ENCODE measurements at places on chromosomes 11 and 22.

GRCh38 chr11:15692739-15693138 lies 578.0 kb downstream of the INSC start:
- peak; percentile 18 for ATAC-seq

DNA sequence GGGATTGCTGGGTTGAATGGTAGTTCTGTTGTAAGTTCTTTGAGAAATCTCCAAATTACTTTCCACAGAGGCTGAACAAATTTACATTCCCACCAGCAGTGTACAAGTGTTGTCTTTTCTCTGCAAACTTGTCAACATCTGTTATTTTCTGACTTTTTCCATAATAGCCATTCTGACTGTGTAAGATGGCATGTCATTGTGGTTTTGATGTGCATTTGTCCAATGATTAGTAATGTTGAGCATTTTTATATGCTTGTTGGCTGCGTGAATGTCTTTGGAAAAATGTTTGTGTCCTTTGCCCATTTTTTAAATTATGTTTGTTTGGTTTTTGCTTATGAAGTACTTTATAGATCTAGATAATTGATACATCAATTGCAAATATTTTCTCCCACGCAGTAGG lies 1025.0 kb downstream of the JRKL start:
- ATAC-seq = no peak

- peak; percentile 100 for ATAC-seq
Measured at GRCh38 chr11:100639140-100639539, 47.9 kb upstream of the ARHGAP42 start.

DNA sequence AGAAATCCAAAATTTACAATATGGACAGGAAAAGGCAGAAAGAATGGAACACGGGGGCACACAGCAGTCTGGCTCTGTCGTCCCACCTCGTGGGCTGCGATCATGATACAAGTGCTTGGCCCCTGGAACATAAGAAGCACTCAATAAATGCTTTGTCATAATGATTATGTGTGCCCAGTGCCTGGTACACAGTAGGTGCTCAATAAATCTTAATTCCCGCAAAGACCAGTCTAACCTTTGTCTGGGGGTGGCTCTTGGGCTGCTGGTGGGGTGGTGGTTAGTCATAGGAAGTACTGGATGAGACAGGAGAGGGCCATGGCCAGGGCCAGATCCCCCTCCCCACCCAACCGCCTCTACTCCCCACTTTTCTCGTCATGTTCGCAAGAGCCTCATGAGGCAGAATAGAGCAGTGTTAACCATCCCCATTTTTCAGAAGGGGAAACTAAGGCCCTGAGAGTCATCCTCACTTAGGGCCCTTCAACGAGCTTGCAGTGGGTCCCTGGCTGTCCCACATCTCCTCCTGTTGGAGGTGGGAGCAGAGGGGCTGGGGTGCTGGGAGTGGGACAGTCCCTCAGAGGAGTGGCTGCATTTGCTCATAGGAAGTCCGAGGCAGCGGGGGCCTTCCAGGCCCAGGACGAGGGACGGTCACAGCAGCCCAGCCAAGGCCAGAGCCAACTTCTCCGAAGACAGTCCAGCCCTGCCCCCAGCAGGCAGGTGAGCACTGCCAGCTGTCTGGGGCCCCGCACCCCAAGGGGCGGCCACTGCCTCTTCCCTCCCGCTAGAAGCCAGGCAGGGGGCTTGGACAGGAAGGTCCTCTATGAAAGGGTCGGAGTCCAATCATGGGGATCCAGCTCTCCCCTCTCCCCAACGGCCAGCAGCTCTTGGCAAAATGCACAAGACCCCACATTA lies 36.1 kb downstream of the TRIOBP start:
- ATAC-seq = no peak

DNA sequence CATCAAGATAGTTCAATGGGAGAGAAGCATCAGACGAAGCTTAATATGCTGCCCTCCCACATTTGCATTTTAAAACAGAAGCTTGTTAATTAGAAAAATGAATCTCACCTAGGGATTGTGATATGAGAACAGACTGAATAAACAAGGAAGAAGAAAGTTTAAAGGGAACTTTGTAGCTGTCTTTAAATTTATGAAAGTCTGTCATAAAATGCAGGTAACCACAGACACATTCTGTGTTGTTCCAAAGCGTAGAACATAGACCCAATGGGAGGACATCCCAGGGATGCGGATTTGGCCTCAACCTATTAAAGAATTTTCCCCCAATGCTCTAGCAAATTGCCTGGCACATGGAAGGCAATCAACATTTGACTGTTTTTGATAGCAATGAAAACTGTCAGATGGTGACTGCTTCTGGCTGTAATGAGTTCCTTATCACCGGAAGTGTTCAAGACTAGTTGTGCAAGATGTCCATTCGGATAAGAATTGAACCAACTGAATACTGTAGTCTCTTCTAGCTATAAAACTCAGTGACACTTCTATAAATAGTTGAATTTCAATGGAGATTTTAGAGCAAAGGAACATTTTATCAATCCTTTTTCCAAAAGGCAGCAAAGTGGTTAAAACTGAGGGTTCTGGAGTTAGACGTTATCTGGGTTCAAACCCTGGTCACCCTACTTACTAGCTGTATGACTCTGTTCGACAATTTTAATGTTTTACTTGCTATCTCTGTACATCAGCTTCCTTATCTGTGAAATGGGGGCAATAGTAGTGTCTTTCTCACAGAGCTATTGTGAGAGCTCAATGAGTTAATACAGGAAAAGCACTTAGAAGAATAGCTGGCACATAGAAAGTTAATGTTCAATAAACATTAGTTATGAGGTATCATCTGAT lies 64.9 kb downstream of the LIF start:
- no peak for ATAC-seq

DNA sequence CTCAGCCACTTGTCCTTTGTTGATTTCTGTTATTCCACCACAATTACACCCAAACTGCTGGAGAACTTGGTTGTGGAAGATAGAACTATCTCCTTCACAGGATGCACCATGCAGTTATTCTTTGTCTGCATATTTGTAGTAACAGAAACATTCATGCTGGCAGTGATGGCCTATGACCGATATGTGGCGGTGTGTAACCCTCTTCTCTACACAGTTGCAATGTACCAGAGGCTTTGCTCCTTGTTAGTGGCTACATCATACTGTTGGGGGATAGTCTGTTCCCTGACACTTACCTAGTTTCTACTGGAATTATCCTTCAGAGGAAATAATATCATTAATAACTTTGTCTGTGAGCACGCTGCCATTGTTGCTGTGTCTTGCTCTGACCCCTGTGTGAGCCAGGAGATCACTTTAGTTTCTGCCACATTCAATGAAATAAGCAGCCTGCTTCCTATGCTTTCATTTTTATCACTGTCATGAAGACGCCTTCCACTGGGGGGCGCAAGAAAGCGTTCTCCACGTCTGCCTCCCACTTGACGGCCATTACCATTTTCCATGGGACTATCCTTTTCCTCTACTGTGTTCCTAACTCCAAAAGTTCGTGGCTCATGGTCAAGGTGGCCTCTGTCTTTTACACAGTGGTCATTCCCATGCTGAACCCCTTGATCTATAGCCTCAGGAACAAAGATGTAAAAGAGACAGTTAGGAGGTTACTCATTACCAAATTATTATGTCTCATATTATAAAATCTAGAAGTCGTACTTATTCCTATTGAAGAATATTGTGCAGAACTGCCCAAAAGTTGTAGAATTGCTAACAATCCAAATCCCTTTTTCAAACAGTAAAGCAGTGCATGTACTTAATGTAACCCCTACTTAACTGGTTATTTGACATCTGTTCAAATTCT lies 53.2 kb downstream of the OR4C6 start:
- ATAC-seq = no peak

- ATAC-seq = no peak
Measured at GRCh38 chr22:41184679-41185078, 20.4 kb upstream of the L3MBTL2 start.

DNA sequence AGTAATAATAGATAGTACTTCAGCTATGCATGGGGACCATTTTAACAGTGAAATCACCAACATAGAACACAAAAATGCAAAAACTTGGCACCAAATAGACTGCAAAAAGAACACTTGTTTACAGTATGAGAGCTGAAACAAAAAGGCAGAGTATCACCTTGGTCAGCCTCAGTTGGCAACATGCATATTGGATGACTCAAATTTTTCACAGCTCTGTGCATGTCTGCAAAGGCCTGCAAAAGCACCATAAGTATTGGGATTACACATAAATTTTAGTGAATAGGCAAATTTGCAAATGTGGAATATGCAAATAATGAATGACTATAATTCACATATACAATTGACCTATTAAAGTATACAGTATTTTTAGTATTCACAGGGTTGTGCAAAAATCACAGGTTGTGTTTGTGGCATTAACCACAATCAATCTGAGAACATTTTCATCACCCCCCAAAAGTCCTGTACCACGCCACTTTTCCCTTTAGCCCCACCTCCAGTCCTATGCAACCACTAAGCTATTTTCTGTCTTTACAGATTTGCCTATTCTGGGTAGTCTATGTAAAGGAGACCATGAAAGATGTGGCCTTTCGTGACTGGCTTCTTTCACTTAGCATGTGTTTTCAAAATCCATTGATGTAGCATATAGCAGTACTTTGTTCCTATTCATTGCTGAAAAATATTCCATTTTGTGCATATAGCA lies 47.2 kb downstream of the CCDC15 start:
- no peak for ATAC-seq

- ATAC-seq = no peak
Measured at GRCh38 chr11:85787168-85787567, 23.8 kb downstream of the SYTL2 start.

DNA sequence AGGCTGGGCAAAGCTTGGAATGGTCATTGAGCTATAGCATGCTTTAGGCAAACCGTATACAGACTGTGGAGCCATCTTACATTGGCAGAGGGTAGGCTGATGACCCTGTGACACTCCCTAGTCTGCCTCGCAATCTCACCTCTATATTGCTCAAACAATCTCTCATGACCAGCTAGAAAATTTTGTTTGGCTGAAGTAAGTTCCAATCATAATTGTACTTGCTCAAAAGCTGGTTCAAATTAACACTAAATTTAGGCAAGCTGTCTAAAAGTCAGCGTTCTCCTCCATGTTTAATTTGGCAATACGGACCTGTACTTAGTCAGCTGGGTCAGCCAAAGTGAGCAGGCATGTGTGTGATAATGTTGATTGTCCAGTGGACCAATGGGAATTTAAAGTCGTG lies 133.0 kb downstream of the SWAP70 start:
- no peak for ATAC-seq

DNA sequence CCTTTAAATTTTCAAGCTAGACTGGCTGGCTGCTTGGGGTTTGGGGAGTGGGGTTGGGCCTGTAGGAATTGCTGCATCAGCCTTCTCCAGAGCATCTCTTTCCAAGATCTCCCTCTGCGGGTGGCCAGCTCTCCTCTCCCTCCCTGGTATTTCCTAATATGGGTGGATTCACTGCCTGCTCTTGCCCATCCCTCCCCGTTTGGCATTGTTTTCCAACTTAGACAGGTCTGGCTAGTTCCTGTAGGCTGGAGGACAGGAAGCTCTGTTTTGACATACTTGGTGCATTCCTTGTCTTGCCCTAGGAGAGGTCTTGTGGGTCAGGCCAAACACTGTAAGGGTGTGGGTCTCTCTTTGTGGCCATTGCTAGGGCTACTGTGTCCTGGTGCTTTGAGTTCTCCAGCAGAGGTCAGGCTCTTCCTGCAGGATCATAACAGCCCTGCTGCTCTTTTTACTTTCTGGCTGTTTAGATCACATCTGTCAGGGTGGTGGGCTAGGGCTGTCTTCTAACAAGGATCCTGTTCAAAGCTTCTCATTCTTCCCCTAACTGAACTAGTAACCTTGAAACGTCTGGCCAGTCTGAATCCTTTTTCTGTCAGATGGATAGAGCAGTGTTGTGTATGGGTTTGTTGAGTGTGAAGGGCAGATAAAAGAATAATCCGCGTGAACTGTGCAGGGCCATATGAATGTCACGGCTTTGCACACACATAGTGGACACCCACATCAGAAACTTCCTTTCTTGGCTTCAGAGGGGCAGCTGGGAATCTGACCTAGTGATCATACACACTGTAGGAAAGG lies 18.3 kb upstream of the MICALL1 start:
- ATAC-seq = peak; percentile 81

DNA sequence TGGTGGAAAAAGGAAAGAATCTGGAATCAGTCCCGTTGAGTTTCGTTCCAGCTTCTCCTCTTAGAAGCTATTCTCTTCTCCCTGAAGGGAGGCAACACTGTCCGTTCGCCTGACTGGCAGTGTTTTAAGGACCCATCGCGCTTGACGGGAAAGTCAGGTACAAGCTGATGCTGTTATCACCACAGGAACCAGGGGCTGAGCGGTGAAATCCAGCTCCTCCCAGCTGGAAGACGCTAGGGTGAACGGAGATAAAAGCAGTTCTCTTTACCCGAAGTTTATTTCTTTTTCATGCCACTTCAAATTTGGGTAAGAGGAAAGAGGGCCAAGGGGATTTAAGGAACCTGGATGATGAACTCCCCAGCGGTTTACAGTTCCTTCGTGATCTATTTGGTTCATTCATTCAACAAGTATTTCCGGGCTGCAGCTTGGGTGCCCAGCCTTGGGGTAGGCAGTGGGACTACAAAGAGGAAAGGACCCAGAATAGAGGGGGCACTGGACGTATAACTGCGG lies 551 bp upstream of the DEUP1 start:
- ATAC-seq = no peak

DNA sequence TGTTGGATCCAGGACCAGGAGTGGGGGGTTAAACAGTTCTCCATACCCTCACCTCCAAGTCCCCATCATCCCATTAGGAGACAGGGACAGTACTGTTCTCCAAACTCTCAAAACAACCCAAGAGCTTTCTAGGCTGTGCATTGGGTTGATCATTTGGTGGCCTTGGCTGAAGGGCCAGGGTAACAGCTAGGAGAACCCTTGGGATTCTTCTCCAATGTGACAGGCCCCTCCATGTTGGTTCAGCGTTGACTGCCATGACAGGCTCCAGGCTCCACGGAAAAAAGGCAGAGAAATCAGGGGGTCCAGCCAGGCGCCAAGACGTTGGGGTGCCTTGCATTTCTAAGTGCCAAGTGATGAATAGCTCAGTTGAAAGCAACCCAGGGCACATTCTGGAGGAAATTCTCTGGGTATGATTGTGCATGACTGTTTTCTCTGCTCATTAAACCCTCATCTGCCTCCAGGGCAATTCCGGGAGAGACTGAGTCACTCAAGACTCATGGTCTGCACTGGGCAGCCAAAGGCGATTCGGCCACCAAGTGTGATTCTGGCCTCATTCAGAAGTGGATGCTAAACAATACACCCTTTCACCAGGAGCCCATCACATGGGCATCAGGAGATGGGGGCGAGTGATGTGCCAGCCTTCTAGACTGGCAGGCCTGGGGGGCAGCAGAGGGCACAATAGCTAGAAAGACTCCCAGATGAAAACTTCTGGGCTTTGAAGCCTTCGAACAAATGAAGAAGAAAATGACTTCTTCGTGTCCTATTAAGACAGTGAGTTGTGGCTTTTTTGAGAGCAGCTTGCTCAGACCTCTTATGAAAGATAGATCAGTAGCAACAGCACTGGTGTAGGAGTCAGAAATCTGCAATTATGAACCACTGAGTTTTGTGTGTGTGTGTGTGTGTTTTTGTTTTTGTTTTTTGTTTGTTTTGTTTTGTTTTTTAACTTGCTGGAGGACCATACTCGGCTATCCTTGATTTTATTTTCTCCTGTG lies 27.7 kb downstream of the CD44 start:
- ATAC-seq = no peak

- no peak for ATAC-seq
Measured at GRCh38 chr11:69218946-69219720, 63.4 kb downstream of the SMIM38 start.

All from motor neuron (in vitro differentiated cells).